ENCODE measurements at places on chromosomes 16 and 17.
A peak's percentile ranks its signal among the peaks of the same experiment; 100 is the strongest.

DNA sequence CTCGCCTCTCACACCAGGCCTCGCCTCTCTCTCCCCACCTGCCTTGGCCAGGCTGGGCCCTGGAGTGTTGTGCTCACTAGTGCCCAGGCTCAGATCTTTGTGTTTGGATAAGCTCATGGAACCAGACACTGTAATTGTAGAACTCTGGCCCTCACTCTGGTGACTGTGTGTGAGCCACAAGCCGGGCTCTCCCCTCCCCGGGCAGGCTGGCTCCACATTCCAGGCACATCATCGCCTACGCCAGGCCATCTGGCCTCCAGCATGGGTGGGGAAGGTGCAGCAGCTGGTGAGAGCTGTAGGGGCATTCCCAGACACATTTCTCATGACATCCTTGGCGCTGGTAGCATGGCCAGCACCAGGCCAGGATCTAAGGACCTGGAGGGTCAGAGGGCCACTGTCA, 202.3 kb downstream of the RAB11FIP4 start:
- DNase-seq = no peak

GRCh38 chr17:74770498-74771318, 5.4 kb downstream of the NAT9 start:
- DNase-seq = peak; percentile 67

DNA sequence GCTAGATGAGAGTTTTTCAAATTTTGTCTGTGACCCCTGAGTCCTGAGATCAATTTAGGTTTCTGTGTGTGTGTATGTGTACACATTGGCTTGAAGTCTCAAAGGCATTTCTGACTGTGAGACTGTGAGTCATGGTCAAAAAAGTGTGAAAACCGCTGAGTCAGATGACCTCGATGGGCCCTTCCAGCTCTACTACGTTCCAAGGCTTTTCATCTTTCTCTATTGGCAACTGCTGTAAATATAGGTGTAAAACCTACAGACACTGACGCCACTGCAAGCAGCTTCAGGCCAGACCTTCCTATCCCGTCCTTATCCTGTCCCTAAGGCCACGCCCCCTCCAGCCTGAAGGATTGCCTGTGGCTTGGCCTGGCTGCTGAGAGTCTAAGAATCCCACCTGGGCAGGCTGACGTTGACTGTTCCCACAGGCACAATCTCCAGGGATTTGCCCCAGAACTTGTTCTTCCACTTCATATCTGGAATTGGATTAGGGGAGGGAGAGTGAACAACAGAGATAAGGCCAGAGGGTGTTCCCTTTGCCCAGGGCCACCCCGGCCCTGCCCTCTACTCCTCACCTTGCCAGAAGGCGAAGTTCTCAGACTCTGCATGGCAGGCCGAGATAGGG, 11.3 kb downstream of the OSBPL7 start:
- no peak for DNase-seq

GRCh38 chr16:29811896-29812665, at the start of gene PRRT2:
Gene PRRT2 (plus strand): TSS chr16:29812193. CDS start chr16:29813055, 862 bp downstream.
- DNase-seq = peak; percentile 56

GRCh38 chr16:35748621-35749252, 2289.3 kb downstream of the TP53TG3F start:
- DNase-seq = no peak

DNA sequence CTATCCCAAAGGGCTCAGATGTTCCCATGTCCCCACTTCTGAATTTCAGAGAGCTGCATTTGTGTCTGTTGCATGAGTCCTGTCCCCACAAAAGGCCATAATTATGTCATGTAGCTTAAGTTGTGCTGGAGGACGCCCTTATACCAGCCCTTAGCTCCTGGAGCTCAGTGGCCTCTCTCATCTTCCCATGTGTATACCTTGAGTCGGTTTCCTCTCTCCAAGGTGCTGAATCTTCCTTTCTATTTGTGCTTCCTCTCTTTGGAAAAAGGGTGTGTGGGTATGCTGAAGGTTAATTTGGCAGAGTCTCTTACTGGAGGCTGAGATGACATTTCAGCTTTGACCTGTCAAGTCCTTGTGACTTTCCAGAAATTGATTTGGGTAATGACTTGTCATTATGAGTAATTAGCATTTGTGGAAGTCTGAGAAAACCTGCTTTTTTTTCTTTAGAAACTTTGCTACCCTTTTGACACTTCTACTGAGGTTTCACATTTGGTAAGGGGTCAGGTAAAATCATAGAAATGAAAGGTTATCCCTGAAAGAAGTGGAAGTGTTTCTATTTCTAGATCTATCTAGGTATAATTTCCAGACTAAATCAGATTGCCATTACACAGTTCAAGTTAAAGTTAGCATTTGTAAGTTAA, 185.4 kb downstream of the ABCC12 start:
- DNase-seq = no peak

- no peak for DNase-seq
These were observed 235.7 kb upstream of the AXIN2 start for GRCh38 chr17:65797101-65797500.

- peak; percentile 76 for DNase-seq
These were observed 13.1 kb upstream of the SEPHS2 start for GRCh38 chr16:30458561-30459394.

- no peak for DNase-seq
These were observed 27.8 kb upstream of the NAT9 start for GRCh38 chr17:74803971-74804370.

DNA sequence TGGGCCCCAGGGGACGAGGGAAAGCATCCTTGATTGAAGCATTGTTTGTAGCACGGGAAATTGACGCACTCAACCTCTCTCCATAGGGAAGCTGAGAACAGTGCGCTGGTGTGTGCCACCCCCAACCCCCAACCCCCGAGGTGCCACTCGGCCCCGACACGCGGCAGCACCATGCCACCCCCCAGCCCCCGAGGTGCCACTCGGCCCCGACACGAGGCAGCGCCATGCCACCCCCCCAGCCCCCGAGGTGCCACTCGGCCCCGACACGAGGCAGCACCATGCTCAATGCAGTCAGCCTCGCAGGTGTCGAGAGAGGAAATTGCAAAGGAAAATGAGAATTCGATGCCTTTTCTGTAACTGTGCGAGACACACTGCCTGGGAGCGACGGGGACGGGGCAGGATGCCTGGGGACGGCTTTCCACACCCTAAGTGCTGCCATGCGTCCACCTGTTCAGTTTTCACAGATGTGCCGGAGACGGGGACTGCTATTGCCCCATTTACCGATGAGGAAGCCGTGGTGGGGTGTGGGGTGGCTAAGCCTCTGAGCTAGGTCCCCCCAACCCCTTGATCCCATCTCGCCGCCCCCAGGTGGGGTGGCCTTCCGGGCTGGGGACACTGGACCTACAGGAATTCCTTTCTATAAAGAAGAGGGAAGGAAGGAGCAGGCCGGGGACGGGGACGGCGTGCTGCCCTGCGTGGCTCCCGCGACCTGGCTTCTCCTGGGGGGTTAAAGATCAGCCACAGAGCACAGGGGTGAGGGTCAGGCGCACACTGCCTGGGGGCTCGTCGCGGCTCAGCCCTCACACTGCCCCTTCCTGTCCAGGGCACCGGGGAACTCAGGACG, 9.8 kb downstream of the CBFA2T3 start:
- DNase-seq = no peak
